ENCODE measurements at places on chromosomes 4 and X. TPM values are rescaled to one million over a fixed set of nuclear protein-coding genes. Genes with fewer than 3 reads are reported as not detected.

- no peak for DNase-seq
Observed at GRCh38 chr4:112905728-112906127, 143.7 kb upstream of the ANK2 start.

GRCh38 chr4:21835712-21836111 is 112.9 kb downstream of the KCNIP4 start:
- no peak for DNase-seq

DNA sequence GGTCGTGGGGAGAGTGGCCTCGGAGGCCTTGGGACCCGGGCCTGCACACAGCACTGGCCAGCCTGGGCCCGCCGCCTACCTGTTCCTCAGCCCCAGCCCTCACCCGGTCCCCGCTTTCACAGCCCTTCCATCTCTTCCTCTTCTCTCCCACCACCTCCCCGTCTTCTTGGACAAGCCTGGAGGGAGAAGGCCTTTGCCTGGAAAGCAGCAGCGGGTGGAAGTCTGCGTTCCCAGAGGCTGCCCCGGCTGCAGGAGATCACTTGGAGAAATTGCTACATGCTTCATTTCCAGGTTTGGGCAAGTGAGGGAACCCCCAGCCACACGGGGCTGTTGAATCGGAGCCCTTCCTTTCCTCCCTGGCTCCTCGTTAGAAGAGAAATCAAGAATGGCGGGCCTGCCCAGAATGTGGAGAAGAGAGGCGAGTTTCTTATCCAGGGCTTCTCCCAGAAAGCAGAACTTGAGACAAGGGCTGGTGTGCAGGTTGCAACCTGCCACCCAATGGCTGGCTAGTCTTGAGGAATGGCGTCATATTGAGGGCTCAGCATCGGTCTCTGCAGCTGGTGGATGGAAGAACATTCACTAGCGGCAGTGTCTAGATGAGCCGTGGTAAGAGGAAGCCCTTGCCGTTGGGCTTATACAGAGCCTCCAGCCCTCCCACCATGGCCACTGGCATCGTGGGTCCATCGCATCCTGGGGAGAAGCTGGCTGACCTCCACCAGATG is 1.2 kb upstream of the PDZD4 start:
- DNase-seq = no peak

The SPOCK3 gene
- total RNA-seq = not detected

- DNase-seq = no peak
Observed at GRCh38 chrX:13309631-13310030, 10.2 kb downstream of the ATXN3L start.

- DNase-seq = no peak
Observed at GRCh38 chrX:11273544-11273943, 19.7 kb upstream of the AMELX start.

- DNase-seq = no peak
Observed at GRCh38 chrX:13522811-13523210, 46.6 kb upstream of the EGFL6 start.

The DDIT4L gene
- total RNA-seq = not detected

The NR0B1 gene
- not detected for total RNA-seq

The TLR1 gene
- total RNA-seq = not detected
